Skeletal muscle cell (primary cell): ENCODE measurements at places on chromosomes 16 and 17.
A peak's percentile ranks its signal among the peaks of the same experiment; 100 is the strongest.

- no peak for DNase-seq
These were observed 53.9 kb downstream of the VPS35L start for GRCh38 chr16:19609359-19609758.

GRCh38 chr16:22624800-22625533, 114.3 kb downstream of the NPIPB5 start:
- DNase-seq = no peak

GRCh38 chr16:88317613-88317965, 65.2 kb upstream of the ZNF469 start:
- DNase-seq = no peak

DNA sequence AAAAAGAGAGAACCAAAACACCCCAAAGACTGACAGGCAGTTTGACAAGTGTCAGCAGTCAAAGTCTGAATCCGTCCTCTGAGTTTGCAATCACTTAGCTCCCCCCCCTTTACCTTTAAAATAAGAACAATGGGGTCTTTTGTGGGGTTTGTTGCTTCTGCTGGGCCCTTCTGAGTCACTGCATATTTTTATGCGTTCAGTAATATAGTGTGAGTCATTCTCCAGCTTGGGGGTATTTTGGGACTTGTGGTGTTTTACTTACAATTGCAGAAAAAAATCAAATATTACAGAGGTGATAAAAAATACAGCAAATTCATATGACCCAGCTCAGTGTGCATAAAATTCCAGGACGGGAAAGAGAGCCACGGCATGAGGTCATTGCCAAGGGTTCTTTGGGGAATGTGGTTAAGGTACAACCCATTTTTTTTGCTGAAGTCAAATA, 120.1 kb downstream of the CYLD start:
- peak; percentile 14 for DNase-seq

GRCh38 chr16:86987746-86988670, 329.2 kb downstream of the C16orf95 start:
- DNase-seq = no peak

GRCh38 chr17:61206922-61207321, 192.7 kb upstream of the TBX2 start:
- DNase-seq = no peak

GRCh38 chr16:56653218-56653617, 1.5 kb downstream of the MT1B start:
- DNase-seq = no peak

DNA sequence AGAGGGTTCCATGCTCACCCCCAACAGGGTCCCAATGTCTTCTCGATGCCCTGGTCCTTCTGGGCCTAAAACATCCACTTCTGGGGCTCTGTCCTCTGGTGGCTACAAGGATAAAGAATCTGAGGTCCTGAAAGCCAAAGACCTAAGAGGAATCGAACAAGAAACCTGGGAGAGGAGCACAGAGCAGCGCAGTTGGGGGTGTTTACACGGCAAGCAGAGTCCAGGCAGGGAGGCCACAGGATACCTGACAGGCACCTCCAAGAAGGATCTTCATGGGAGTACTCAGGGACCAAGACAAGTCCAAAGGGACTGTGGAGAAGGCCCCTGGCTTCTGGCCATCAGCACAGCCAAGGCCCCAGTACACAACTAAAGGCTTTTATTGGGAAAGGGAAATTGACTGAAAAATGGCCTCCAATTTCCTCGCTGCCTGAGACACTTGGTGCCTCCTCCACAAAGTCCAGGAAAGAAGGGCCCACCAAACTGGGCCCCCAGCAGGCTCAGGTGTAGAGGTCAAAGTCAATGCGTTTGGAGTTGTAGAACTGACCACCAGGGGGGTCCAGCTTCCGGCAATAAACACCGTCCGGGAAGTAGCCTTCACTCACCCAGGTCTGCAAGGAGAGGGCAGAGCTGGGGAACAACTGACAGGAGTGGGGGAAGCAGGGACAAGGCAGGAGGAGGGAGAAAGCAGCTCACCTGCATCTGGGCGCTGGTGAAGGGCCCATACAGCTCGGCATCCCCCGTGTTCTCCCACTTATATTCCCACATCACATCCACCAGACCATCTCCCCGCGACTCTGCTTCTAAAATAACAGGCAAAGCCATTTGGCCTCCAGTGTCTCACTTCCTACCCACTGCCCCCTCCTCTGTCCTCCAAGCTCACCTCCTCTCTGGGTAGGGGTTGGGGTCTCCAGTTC, 2.4 kb downstream of the CD2BP2 start:
- no peak for DNase-seq

GRCh38 chr17:41917679-41918313, 955 bp downstream of the ACLY start:
- DNase-seq = no peak

DNA sequence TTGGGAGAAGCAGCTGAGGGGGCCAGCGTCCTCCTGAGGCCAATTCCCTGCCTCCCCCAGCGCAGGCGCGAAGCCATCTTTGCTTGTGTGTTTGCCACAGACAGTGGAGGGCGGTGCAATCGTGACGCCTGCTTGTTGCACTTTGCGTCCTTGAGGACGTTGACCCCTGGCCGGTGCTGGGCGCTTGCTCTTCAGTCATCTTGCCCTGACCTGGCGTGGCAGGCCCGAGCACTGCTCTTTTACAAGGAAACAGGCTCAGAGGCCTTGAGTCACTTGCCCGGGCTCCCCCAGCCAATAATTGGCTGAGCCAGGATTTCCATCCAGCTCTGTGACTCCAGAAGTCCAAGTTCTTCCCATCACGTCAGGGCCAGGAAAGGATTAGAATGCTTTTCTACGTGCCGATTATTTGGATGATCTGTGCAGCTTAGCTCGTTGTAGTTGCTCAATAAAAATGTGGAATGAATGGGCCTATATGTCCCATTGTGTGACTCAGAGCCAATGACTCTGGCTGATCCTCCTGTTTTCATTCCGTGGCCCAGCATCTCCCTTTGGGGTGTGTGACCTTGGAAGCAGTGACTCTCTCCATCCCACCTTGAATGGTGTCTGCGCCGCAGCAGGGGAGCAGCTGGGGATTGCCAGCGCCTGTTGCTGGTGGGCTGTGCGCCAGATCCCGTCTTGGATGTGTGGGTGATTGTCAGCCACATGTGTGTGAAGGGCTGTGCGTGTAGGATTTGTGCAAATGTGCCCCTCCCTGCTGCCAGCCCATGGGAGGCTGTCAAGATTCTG, 214.1 kb downstream of the SEC14L1 start:
- DNase-seq = peak; percentile 94

GRCh38 chr17:33038740-33039139, 47.1 kb downstream of the SPACA3 start:
- DNase-seq = no peak

DNA sequence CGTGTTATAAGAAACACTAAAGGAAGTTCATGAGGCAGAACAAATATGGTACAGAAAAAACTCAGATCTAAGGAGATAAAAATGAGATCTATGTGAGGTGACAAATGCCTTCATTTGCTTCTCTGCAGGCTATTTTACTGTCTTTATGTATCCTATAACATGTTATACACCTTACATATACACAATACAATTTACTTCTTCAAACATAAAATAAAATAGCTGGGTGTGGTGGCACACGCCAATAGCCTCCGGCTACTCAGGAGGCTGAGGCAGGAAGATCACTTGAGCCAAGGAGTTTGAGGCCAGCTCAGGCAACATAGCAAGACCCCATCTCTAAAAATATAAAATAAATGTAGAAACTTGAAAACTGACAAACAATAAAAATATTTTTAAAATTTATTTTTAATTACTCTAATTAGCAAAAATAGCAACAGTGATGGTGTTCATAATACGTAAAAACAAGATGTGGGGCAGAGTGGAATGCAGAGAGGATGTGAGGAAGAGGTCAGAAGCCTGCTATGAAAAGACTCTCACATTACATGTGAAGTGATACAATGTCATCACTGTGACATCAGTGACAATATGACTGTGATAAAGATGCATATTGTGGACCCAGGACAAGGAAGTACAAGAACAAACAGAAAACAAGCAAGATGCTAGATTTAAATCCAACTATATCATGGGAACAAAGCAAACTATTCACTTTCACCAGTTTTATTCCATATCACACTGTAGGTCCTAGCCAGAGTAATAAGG, 31.0 kb downstream of the VPS53 start:
- DNase-seq = no peak

DNA sequence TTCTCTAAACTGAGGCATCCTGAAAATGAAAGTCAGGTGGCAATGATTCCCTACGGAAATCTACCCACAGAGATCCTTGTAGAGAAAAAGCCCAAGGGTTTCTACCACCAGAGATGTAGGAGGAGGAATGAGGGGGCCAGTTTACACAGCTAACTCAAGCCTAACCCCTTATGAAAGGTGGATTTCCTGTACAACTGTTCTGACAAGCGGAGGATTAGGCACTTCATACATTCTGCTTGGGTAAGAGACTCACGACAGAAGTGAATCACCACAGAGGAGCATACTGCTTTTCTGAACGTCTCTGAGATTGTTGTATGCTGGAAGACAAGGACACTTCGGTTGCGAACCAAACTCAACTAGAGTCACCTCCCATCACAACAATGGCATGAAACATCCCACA, 72.7 kb downstream of the SMG6 start:
- no peak for DNase-seq

GRCh38 chr17:74960570-74961342, 11.8 kb downstream of the HID1 start:
- no peak for DNase-seq

DNA sequence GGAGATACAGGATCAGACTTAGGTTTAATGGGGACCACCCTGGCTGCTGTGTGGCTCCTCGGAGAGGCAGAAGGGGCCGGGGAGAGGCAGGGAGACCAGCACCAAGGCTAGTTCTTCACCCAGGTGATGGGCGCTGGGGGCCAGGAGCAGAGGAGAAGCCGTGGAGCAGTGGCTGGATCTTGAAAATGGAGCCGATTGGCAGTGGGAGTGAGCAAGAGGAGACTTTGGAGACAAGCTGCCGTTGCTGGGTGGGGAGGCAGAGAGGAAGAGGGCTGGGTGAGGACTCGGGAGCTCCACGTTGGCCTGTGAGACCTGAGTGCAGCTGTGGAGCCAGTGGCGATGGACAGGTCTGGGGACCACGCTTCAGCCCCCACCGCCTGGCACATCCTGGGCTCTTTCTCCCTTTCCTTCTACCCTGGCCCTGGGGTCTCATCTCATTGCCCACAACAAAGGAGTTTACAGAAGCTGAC, 9.0 kb downstream of the RAB11FIP4 start:
- DNase-seq = no peak

GRCh38 chr16:56353054-56353921, 72.1 kb downstream of the AMFR start:
- DNase-seq = no peak

GRCh38 chr17:64095144-64095882, 34.6 kb downstream of the ERN1 start:
- no peak for DNase-seq

GRCh38 chr16:53855511-53855910, 151.6 kb downstream of the FTO start:
- no peak for DNase-seq

- no peak for DNase-seq
These were observed 1.8 kb upstream of the KRT10 start for GRCh38 chr17:40824015-40824832.

DNA sequence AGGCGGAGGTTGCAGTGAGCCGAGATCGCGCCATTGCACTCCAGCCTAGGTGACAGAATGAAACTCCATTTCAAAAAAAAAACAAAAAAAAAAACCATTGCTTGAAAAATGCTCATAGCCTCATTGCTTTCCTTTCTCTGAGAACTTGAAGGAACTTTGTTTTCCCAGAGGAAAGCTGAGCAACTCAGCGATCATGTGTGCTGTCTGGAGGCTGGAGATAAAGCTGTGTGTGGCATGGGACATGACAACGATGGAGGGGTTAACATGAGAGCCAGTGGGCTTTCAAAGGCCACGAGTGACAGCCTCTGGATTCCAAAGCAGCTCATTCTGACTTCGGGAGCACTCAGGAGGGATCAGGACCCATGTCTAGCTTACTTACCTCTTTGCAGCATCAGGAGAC, 21.6 kb upstream of the QRICH2 start:
- DNase-seq = no peak

GRCh38 chr16:66238696-66239095, 127.8 kb upstream of the CDH5 start:
- DNase-seq = no peak

- no peak for DNase-seq
These were observed 89.9 kb upstream of the EEF2KMT start for GRCh38 chr16:5187402-5187952.

- no peak for DNase-seq
These were observed 3.6 kb downstream of the CES5A start for GRCh38 chr16:55871411-55872038.

- DNase-seq = no peak
These were observed 138.3 kb downstream of the CHD9NB start for GRCh38 chr16:52914428-52914827.

DNA sequence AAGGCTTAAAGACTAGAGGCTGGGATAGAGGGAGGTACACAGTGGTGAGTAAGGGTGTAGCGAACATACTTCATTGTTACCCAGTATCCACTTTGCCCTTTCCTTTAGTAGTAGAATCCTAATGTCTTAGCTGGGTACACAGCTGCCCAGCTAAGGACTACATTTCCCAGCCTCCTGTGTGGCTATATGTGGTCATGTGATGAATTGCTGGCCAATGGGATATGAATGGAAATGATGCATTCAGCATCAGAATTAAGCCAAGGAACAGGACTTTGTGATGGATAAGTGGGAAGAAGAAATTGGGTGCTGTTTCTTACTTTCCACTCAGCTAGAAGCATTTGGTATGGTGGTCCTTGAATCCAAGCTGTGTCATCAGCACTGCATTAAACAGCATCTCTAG, 55.9 kb downstream of the FOXL1 start:
- DNase-seq = no peak

DNA sequence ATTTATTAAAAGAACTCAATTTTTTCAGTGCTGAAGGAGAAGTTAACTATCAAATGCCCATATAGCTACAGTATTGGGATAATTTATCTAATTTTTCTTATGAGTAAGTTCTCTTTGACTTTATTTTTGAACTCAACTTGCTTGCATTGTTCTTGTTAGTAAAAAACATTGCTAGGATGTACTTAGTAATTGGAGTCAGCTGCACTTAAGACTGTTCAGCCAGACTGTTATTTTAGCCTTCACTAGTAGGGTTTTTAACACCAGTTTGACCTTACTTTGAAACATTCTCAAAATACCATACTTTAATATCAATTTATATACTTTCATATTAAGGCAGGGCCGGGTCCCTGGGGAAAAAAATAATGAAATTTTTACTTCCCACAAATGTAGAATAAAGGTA, 256.6 kb upstream of the TBX2 start:
- no peak for DNase-seq

GRCh38 chr16:53378138-53378537, 56.1 kb upstream of the RBL2 start:
- no peak for DNase-seq

GRCh38 chr16:19131825-19132218, 18.1 kb downstream of the ITPRIPL2 start:
- no peak for DNase-seq

- DNase-seq = no peak
These were observed 16.1 kb downstream of the PLK1 start for GRCh38 chr16:23694644-23695373.
